ENCODE measurements at places on chromosomes 12 and 14.
A peak's percentile ranks its signal among the peaks of the same experiment; 100 is the strongest.

DNA sequence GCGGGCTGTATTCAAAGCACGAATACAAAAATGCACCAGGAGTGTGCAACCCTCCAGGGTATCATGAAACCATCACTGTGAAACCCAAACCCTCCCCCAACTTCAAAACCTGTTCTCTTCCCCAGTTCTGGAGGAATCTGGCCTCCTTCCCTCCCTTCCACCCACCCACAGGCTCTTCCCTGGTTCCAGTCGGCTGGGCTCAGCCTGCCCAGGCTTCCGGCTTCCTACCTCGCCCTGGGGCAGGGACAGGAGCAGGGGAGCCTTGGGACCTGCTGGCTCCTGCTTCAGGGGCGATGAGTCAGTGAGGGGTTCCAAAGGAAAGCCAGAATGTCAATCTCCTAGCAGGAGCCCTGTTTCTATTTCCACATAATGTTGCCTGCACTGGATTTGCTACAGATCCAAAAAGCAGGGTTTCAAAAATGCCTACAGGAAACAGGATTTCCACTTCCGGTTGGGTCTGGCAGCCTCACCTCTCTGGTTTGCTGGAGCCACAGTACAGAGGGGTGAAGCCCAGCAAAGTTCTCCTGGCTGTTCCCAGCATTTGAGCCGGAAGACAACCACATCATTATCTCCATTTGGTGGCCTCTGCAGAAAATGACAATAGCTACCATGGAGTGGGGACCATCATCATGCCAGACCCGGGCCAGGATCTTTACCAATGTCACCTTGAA lies 278.3 kb downstream of the DPF3 start:
- DNase-seq: no peak

DNA sequence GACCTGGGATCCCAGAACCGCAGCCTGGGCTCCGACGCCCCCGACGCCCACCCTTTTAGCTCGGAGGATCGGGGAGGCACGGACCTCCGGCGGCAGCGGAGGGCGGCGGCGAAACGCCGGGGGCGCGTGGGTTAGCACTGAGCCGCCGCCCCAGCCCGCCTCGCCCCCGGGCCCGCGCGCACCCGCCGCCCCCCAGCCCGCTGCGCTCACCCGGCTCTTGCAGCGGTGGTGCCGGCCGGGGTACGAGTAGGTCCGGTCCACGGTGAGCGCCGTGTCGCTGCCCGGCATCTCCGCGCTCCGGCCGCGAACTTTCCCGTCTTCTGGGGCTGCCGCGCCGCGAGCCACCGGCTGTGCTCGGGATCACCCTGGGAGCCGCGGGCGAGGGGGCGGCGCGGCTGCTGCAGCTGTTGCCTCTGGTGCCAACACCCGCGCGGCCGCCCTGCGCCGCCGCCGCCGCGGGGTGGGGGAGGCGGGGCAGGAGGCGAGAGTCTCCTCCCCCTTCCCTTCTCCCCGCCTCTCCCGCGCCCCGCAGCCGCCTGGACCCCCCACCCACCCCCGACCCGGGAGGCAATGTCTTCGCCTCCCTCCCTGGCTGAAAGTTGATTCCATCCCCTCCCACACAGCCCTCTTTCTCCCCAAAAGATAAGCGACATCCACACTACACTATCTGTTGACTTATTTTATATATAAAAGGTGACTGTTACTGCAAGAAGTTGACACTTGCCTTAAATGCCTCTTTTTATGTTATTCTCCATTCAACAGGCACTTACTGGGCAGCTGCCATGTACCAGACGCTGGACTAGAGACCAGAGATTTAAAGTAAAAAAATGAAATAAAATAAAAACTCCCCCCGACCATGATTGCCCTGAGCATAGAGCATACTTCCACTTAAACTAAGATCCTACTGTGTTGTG lies at the start of gene TMCC3:
Gene TMCC3 (minus strand): TSS at position 415 of the 914 bp plus-strand sequence. CDS start 127 bp downstream, at position 288.
- no peak for DNase-seq

DNA sequence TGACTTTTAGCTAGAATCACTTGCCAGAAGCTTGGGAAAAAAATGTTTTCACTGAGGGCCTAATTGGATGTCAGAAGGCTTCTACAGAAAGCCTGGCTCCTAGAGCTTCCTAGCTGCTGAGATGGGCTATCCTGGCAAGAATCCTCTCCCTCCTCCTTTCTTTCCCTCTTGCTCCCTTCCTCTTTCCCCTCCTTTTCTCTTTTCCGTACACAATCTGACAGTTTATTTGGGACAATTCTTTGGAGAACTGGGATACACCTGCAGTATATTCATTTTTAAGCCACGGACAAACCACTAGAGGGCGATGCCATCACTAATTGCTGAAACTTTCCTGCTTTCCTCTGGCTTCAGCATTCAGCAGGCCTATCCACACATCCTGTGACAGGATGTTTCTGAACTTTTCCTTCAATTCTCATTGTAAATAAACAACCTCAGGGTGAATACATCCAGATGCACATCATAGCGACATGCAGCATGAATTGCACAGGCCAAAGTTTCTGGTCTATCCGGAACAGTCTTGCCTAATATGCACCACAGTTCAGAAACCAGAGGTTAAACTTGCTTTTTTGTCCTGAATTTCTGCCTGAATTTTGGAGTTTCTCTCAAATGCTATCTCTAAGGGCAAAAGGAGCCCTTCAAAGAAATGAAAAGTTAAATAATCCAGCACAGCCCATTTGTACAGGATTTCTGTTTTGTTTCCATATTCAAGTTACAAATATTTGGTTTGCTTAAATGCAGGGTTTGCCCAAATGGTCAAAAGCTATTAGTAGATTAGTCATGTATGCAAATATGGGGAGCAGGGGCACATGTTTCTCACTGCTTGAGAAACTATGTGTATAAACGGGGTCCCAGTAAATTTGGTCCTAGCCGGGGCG lies 142.8 kb downstream of the PAWR start:
- peak; percentile 71 for DNase-seq

- DNase-seq: peak; percentile 58
These were observed 82.2 kb downstream of the ADCK1 start for GRCh38 chr14:77882098-77882497.

GRCh38 chr14:23364164-23365035 lies 572 bp downstream of the EFS start:
- DNase-seq: no peak

DNA sequence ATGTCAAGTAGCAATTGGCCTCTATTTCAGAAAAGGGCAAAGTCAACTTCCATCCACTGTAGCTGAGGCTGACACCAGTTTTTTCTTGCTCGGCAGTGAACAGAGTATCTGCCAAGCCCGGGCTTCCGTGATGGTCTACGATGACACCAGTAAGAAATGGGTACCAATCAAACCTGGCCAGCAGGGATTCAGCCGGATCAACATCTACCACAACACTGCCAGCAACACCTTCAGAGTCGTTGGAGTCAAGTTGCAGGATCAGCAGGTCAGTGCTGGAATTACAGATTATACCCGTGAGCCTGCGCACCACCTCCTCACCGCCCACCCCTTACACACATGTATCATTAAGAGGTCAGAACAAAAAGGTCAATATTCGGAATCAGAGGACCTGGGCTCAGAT lies 19.4 kb downstream of the EVL start:
- no peak for DNase-seq

- no peak for DNase-seq
These were observed 601 bp downstream of the MDGA2 start for GRCh38 chr14:47674543-47675465.

- no peak for DNase-seq
These were observed 128.7 kb upstream of the BMP4 start for GRCh38 chr14:54085232-54085761.

DNA sequence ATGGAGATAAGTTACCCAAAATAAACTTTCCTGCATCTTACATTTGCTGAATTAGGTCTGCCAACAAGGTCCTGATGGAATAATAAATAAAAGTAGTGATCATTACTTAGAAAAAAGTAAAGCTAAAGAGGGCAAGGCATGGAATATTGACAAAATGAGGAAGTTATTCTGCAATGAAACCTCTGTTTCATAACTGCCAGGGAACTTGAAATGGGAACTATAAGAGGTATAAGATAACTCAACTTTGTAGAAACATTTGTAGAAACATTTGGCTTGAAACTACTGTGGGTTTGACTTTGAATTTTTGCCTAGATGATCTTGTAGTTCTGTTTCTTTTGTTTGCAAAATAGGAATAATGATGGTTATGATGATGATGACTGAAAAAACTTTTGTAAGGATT lies 18.7 kb upstream of the YBX3 start:
- DNase-seq: no peak

GRCh38 chr14:102418853-102419240 lies 56.1 kb downstream of the TECPR2 start:
- DNase-seq: no peak

- DNase-seq: no peak
These were observed 7.9 kb downstream of the DYNC1H1 start for GRCh38 chr14:101972126-101972866.

DNA sequence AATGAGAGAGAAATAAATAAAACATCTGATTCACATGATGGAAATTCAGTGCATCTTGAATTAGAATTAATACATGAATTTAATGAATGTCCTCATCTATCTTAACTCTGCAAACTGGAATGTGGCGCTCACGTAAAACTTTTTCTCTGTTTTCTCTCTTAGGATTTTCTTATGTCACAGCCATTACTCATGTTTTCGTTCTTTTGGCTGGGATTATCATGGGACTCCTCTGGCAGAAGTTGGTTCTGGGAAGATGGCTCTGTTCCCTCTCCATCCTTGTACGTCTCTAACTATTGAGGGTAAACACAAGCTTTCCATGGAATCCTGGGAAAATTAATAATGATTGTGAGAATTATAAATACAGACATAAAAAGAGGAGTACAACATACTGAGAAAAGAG lies 5.0 kb downstream of the CLEC12B start:
- DNase-seq: no peak

All from Karpas-422 (cell line).